Thoracic aorta (tissue), 2 donors: ENCODE measurements at places on chromosomes 5 and 9. TPM values are rescaled to one million over a fixed set of nuclear protein-coding genes. Genes with fewer than 3 reads are reported as not detected.

- H3K36me3 ChIP-seq = no peaks in the 10 kb centered on the region
- no peak overlapping the region for H3K27ac ChIP-seq
- no peaks in the 10 kb centered on the region for H3K4me1 ChIP-seq
- H3K4me3 ChIP-seq = no peak overlapping the region
- H3K27me3 ChIP-seq = no peaks in the 10 kb centered on the region
Observed at GRCh38 chr9:79335987-79336386, 235.8 kb upstream of the TLE4 start.

- DNase-seq = no peak
- H3K27me3 ChIP-seq = no peaks in the 10 kb centered on the region
- H3K27ac ChIP-seq = no peak overlapping the region
- H3K4me3 ChIP-seq = no peak overlapping the region
- H3K4me1 ChIP-seq = no peaks in the 10 kb centered on the region
Observed at GRCh38 chr5:31901807-31902530, 263.0 kb downstream of the PDZD2 start.

Gene DNAI1
- total RNA-seq = not detected

DNA sequence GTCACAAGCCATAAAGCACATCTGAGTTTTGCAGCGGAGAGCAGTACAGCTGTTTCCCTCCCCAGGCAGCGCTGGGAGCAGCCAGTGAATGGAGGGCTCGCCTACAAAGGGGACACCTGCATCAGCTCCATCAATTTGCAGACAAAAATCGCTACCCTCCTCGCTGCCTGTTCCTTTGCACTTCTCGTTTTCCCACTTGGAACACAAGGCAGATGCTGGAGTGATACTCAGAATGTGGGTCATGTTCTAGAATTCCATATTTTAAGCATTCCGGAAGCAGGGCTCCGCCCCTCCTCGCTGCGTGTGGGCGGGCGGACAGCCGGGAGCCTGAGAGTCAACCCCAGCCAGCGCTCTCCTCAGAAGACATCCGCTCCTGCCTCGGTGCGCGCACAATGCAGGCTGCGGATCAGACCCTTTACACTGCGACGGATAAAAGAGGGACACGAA is 92.1 kb downstream of the LMNB1 start:
- no peaks in the 10 kb centered on the region for H3K27me3 ChIP-seq
- H3K4me1 ChIP-seq = no peaks in the 10 kb centered on the region
- no peak overlapping the region for H3K27ac ChIP-seq
- peak overlapping the region; percentile 27 for H3K4me3 ChIP-seq
- DNase-seq = no peak

GRCh38 chr9:268616-269015 is 54.0 kb downstream of the DOCK8 start:
- no peak overlapping the region for H3K27ac ChIP-seq
- peaks cover 10% of the 10 kb centered on the region for H3K4me1 ChIP-seq
- no peak overlapping the region for H3K4me3 ChIP-seq
- H3K36me3 ChIP-seq = no peaks in the 10 kb centered on the region
- no peaks in the 10 kb centered on the region for H3K27me3 ChIP-seq

DNA sequence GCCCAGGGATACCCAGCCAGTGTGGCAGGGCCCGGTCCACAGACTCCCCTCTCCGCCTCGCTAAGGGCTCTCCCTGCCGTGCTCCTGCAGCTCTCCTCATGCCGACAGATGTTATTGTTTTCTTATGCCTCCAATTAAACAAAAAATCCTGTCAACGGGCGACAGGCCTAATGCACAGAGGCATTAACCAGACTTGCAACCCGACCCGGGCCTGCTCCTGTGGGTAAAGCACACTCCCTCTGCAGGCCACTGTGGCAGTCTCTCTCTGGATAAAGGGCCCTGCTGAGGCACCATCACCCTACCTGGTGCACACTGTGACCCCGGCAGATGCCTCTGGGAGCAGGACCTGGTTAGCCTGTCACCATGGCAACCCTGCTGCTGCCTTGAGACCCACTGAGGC is 27.5 kb upstream of the HAND1 start:
- DNase-seq = no peak
- H3K36me3 ChIP-seq = no peaks in the 10 kb centered on the region
- no peaks in the 10 kb centered on the region for H3K4me1 ChIP-seq
- H3K27me3 ChIP-seq = no peaks in the 10 kb centered on the region

Gene BAAT
- total RNA-seq = 0.92 TPM

- H3K27ac ChIP-seq = no peak overlapping the region
- H3K4me3 ChIP-seq = no peak overlapping the region
- no peaks in the 10 kb centered on the region for H3K27me3 ChIP-seq
- DNase-seq = no peak
- no peaks in the 10 kb centered on the region for H3K36me3 ChIP-seq
Observed at GRCh38 chr5:72602696-72603685, 95.8 kb upstream of the ZNF366 start.

DNA sequence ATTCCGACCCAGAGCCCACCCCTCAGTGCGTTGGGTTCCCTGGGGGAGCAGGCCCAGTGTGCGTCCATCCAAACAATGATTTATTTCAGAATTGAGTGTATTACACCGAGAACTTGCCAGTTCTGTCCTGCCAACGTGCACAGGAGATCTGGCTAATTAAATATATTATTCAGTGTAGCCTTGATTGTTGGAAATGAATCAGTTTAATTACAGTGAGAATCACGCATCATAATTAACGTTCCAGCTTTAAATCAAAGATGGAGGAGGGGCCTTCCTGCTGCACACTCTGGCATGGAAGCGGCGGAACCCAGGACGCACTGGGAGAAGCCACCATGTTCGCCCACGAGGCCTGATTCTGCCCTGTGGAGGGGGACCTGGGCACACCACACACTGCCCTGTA is 30.7 kb upstream of the TMEM250 start:
- no peaks in the 10 kb centered on the region for H3K4me1 ChIP-seq
- no peak for DNase-seq
- no peak overlapping the region for H3K27ac ChIP-seq
- H3K36me3 ChIP-seq = no peaks in the 10 kb centered on the region

DNA sequence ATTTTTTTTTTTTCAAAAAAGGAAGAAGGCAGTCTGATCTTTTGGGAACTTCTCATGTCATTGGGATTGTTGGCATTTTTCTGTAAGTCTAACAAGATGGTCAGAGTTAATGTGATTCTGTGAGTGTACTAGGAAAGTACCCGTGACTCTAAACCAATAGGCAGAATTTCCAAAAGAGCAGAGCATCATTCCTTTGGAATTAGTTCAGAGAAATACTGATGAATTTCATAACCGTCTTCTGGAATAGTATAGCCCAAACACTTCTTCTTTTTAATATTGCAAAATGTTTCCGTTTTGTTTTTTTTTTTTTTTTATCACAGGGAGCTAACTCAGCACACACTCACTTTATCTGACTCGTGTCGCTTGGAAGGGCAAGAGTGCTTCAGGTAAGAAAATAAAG is 407.4 kb downstream of the DTWD2 start:
- no peaks in the 10 kb centered on the region for H3K27me3 ChIP-seq
- H3K4me3 ChIP-seq = no peak overlapping the region
- H3K36me3 ChIP-seq = no peaks in the 10 kb centered on the region
- no peak overlapping the region for H3K27ac ChIP-seq

DNA sequence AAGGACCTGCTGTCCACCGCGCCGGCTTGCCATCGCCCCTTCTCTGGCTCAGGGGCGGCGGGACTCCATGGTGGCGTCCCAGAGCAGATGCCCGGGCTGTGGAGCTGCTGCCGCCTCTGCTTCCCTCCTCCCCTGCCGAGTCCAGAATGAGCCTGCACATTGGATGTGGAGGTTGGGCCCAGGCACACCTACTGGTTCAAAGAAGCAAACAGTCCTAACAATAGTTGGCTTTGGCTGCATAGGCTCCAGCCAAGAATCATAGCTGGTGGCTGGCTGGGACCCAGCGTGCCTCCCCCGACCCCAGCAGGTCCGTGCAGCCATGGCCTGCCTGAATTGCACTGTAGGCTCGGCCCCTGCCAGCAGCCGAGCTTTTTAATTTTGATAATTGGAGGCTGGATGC is 25.8 kb downstream of the ADAMTSL2 start:
- DNase-seq = no peak
- H3K27ac ChIP-seq = no peak overlapping the region
- H3K27me3 ChIP-seq = no peaks in the 10 kb centered on the region
- no peak overlapping the region for H3K4me3 ChIP-seq

DNA sequence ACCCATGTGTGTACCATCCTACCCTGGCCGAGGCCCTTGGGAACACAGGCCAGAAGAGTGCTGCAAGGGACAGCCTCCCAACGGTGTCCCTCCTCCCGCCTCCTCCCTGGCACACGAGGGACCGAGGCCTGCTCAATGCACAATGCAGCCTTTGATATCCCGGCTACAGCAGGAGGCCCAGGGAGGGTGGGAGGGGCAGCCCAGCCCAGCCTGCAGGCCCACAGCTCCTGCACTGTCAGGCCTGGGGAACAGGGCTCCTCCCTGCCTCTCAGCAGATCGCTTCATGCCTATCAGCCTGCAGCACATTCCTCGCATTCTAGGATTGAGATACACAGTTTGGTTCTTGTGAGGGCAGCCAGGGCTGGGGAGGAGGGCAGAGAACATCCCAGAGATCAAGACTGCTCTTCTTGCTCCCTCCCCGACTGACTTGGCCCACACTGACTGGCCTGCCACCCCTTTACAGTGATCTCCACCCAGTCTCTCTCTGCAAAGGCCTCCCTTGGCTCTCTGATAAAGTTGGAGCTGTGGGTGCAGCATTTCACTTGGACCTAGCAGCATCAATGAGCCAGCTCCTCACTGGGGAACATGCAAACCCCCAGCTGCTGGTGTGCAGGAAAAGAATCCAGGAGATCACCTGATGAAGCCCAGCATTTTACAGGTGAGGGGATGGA is at the start of gene SH3TC2:
SH3TC2 (minus strand) TSS at position 46 of the 671 bp plus-strand sequence; CDS start at position 6, 40 bp downstream.
- peaks cover 12% of the 10 kb centered on the region for H3K4me1 ChIP-seq
- peak within 1 kb of the TSS; percentile 54 for H3K27ac ChIP-seq
- H3K36me3 ChIP-seq = no peaks in the 10 kb centered on the region
- no peak for DNase-seq

- H3K27me3 ChIP-seq = no peaks in the 10 kb centered on the region
- DNase-seq = no peak
- H3K4me3 ChIP-seq = no peak overlapping the region
Observed at GRCh38 chr9:87712801-87713277, 13.1 kb upstream of the CTSL start.

DNA sequence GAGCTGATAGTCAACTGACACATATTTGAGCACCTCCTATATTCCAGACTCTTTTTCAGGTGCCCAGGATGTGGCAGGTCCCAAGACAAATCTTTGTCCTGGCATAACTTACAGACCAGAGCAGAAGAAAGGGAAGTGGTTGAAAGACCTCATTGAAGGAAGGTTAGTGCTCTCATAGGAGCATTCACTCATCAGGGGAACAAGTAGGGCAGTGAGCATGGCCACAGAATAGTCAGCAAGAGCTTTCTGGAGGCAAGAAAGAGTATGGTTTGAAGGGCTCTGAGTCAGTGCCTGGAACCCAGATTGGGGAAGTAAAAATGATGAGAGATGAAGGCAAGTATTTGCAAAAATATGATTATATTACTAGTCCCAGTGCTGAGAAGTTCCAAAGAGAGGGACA is 25.0 kb upstream of the ERMP1 start:
- H3K4me1 ChIP-seq = no peaks in the 10 kb centered on the region
- H3K27me3 ChIP-seq = no peaks in the 10 kb centered on the region

Gene SCGB3A1
- total RNA-seq = not detected

Gene FGF1
- 11.4 TPM for total RNA-seq

DNA sequence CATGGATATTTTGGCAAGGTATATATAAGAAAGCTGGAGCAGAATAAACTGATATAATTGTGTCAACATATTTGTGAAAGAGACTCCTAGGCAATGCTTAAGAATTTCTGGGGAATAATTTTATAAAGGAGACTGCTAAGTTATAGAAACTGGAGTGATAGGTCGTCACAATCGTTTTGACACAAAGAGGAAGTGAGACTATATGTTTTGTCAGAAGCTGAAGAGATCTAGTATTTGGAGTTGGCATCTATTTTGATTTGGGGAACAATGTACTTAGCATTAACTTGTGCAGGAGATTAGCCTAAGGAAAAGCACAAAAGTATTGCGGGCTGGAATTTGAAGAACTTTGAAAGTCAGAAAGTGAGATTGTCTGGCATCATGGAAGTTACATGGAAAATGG is 582.5 kb downstream of the TAF11L14 start:
- H3K36me3 ChIP-seq = no peaks in the 10 kb centered on the region
- no peak overlapping the region for H3K4me3 ChIP-seq
- H3K27ac ChIP-seq = no peak overlapping the region
- H3K27me3 ChIP-seq = no peaks in the 10 kb centered on the region
- no peaks in the 10 kb centered on the region for H3K4me1 ChIP-seq
- DNase-seq = no peak

DNA sequence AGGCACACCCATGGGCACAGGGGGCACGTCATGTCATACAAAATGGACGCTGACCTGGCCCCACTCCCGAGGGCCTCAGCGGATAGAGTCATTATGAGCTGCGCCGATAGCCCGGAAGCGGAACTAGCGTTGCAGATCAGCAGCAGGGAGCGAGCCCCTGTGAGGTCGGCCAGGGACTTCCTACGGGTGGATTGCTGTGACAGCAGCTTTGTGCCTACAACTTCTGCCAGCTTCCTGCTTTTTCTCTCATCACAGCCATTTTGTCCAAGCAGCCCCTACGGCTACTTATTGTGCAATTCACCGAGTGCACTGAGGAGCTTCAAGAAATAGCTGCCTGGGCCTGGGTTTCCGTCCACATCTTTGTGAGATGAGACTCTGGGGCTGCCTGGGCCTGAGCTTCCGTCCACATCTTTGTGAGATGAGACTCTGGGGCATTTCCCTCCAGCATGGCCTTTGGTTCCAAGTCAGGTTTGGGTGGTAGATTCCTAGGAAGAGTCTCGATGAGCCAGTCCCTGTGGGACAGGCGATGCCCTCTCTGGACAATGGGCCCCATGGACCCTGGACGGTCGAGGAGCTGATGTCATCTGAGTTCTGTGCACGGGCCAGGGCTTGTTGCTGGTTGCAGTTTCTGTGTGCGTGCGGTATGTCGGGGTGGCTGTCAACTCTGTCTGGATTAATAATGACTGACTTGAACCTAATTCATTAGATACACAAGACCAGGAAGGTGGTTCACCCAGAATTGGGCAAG is 67.0 kb upstream of the GNE start:
- no peaks in the 10 kb centered on the region for H3K27me3 ChIP-seq
- no peaks in the 10 kb centered on the region for H3K4me1 ChIP-seq
- DNase-seq = no peak
- H3K36me3 ChIP-seq = no peaks in the 10 kb centered on the region
- no peak overlapping the region for H3K4me3 ChIP-seq
- H3K27ac ChIP-seq = no peak overlapping the region

DNA sequence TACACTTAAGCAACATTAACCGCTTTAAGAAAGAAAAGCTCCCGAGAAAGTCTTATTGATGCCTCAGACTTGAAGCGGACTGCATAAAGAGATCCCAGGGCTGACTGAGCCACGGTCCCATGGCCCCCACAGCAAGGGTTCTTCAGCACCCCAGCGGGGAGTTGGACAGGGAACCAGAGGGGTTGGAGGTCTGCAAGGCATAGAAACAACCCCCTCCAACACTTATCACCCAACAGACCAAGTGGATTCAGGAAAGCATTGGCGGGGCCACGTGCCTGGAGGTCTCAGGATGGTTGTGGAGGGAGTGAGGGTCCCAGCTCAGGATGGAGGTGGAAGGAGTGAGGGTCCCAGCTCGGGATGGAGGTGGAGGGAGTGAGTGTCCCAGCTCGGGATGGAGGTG is 143.7 kb upstream of the IRX2 start:
- H3K4me3 ChIP-seq = no peak overlapping the region
- no peak for DNase-seq
- H3K27ac ChIP-seq = no peak overlapping the region
- no peaks in the 10 kb centered on the region for H3K4me1 ChIP-seq
- H3K27me3 ChIP-seq = no peaks in the 10 kb centered on the region
- no peaks in the 10 kb centered on the region for H3K36me3 ChIP-seq

GRCh38 chr9:1328341-1328740 is 278.2 kb downstream of the DMRT2 start:
- no peak for DNase-seq
- no peaks in the 10 kb centered on the region for H3K27me3 ChIP-seq
- no peaks in the 10 kb centered on the region for H3K4me1 ChIP-seq
- H3K36me3 ChIP-seq = no peaks in the 10 kb centered on the region
- H3K4me3 ChIP-seq = no peak overlapping the region

Gene PCA3
- not detected for total RNA-seq
